NCI-H226 (cell line): ENCODE measurements at places on chromosomes 2 and 18.

DNA sequence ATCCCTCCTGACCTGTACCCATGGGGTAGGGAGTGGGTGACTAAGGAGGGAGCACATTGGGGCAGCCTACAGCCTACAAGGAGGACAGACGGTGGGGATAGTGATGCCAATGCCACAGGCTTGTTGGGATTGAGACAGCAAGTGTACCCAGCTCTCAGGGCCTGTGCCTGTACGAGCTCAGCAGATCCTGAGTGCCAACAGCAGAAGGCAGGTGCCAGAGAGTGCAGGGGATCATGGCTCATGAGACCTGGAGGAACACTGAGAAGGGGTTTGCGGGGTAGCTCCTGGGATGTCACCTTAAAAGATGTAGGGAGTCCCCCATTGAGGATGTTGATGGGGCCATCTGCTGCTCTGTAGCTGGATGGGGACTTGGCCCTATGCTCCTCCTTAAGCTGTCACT lies 10.3 kb upstream of the SNED1 start:
- DNase-seq: no peak

- DNase-seq: no peak
These were observed 219.2 kb downstream of the FHOD3 start for GRCh38 chr18:36516726-36517125.

DNA sequence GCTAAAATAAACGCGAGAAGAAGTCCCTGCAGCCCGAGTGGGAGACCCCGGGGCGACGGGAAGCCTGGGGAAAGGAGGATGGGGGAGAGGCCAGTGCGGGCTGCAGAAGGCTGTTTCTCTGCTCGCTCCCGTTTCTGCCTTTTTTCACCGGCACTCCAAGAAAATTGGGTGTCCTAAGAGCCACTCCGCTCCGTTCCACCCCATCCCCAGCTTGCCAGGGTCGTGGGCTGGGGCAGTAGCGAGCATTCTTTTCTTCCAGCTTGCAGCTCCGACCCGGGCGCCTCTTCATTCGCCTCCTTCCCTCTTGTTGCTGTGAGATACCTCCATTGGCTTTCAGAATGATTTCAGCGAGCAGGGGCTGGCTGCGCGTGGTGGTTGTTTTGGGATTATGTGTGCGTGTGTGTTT lies 1.1 kb downstream of the HOXD3 start:
- DNase-seq: no peak

GRCh38 chr18:30917651-30918050 lies 124.9 kb downstream of the DSC3 start:
- DNase-seq: no peak

DNA sequence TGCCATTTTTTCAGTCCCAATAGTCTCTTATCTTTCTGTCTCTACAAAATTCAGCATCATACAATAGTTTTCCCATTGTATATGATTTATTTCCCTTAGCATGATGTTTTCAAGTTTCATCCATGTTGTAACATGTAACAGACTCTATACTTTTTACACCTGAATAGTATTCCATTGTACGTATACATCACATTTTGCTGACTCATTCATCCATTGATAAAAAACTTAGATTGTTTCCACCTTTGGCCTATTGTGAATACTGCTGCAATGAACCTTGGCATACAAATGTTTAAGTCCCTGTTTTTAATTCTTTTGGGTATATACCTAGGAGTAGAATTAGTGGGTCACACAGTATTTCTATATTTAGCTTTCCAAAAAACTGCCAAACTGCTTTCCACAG lies 349.3 kb upstream of the CDH2 start:
- DNase-seq: no peak

GRCh38 chr18:76455003-76455676 lies 39.9 kb downstream of the ZNF516 start:
- no peak for DNase-seq

- DNase-seq: no peak
These were observed 496.7 kb upstream of the MYT1L start for GRCh38 chr2:2827761-2828221.

DNA sequence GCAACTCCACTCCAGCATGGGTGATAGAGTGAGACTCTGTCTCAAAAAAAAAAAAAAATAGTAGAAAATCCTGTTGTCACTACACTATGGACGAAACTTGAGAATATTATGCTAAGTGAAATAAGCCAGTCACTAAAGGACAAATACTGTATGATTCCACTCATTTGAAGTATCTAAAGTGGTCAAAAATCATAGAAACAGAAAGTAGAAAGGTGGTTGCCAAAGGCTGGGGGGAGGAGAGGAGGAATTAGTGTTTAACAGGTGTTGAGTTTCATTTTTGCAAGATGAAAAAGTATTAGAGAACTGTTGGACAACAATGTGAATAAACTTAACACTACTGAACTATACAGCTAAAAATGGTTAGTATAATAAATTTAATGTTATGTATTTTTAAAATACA lies 18.8 kb upstream of the RMP24 start:
- DNase-seq: no peak

DNA sequence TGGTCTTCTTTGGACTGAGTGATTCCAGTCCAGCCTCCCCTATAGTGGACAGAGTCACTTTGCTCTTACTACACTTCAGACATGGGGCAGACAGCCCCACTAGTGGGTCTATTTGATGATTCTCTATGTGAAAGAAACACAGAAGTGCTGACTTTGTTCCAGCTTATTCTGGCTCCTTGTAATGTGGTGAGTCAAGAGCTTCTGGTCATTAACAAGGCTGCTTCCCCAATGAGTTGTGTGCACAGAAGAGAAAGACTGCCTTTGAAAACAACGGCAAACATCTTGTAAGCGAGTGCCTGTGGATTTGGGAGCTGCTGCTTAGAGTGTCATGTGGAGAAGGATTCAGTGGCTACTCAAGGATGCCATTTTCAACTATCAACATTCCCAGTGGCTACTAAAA lies 39.1 kb downstream of the RMC1 start:
- no peak for DNase-seq

- no peak for DNase-seq
These were observed 122.1 kb upstream of the SALL3 start for GRCh38 chr18:78857314-78858150.

DNA sequence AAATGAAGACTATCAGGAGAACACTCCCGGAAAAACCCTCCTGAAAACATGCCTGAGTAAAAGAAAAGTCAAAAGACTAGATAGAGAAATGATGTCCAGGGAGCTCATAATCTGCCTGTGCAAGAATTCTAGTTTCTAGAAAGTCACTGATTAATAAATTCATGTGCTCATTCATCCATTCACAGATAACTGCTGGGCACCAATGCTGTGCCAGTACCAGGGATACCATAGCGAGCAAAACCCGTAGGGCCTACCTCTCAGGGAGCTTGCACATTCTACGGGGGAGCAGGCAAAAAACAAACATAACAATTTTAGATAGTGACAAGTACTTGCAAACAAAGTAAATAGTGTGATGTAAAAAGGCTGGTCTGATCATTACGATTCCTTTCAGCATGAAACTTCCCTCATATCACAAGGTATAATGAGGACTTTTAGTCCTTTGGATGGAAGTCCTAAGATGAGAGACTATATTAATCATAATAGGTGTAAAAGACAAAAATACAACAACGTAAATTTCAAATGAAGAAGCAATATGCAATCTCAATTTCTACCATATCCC lies 289.9 kb downstream of the AFF3 start:
- DNase-seq: no peak

GRCh38 chr18:58716060-58716756 lies 44.9 kb downstream of the MALT1 start:
- DNase-seq: no peak

DNA sequence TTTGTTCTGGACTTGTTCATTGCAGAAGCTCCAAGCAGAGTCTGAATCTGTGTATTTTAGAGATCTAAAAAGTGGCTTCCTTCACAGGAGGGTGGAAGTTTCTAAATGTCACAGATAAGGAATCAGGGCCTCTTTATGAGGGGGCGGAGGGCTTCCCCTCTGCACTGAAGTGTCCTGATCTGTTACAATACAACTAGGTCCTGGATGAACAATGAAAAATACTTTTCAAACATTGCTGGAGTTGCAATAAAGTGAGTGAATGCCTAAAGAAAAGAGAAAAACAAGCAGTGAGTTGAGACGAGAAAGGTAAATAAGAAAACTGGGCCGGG lies 179.3 kb upstream of the HDAC4 start:
- DNase-seq: no peak

DNA sequence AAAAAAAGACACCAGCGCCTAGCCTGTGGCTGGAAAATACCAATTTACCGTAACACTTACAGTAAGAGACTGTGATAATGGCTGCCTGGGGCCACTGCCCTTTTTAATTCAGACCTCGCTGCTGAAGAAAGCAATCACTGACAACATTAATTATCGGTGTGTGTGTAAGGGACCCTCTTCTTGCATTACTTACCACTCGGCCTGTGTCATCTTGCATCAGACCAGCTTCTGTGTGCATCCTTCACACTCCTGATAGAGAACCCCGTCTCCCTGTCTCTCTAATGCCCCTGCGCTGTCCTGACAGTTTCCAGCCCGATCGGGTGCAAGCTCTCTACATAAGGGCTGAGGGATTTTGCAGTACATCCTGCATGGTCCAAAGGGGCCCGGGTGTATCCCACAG lies 124.4 kb downstream of the ZNF516 start:
- DNase-seq: no peak

DNA sequence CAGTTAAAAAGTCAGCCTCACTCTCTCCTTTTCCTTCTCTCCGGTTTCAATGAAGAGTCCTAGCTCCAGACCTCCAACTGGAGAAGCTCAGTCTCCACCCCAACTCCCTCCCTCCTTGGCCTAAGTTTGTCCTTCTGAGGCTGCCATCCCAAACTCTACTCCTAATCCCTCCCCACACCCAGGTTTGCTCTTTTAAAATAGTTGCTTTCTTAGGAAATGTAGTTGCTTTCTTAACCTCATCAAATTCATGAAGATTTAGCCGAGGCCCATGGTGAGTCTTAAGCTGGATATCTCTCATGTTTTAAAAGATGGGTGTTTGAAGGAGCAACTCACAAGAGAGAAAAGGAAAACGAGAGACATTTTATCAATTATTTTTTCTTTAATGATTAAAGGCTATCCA lies 937 bp upstream of the LANCL1 start:
- no peak for DNase-seq

- DNase-seq: no peak
These were observed 18.3 kb downstream of the FIGN start for GRCh38 chr2:163717515-163717914.

GRCh38 chr18:78974115-78974761 lies 5.4 kb upstream of the SALL3 start:
- no peak for DNase-seq

DNA sequence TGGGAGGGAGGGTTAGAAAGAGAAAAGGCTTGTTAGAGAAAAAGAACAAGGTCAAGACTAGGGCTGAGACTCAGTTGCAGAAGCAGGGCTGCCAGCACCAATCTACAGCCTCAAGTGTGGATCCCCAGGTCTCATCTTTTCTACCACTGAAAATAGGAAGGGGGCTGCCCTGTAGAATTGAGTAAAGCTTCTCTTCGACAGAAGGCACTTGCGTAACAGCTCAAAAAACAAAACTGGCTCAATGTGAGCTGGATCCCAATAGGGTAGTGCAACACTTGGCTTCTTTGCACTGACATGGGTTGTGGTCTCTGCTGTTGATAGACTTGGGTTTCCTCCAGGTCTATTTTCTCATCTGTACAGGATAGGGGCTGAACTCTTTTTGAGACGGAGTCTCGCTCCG lies 1.8 kb upstream of the MPV17 start:
- DNase-seq: no peak

GRCh38 chr2:201546576-201546975 lies 95.0 kb downstream of the STRADB start:
- no peak for DNase-seq

DNA sequence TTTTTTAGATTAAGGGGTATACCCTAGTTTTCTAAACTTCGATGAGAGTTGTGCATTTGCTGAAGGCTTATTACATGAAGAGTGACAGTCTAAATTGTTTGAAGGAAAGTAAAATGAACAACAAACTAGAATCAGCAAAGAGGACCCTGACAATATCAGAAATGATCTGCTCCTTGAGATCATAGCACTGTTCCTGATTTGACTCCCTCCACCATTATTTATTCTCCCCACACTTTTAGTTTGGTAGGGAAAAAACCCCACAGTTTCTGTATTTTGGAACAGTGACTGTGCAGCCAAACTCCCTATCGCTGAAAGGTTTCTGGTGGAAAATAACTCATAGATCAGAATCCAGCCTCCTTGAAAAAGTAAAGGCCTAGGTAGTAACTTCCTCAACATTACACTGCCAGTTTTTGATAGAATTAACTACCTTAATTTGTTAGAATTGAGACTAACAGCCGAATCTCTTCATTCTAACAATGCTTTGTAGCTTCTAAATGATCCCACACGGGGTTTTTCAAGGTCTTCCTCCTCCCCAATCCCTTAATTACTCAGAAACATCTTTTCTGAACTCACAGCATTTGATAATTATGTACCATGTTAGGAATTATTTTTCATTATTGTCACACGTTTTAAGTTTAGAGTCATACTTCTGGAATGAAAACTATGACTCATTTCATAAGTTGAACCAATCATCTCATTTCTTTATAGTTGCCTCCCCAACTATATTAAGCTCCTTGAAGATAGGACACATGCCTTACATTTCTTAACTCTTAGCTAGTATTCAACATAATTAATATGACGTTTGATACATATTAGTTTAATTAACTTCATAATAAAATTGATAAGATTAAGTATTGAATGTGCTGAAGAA lies 2.9 kb downstream of the MYL12A start:
- DNase-seq: peak; percentile 79

- peak; percentile 68 for DNase-seq
These were observed 22.0 kb downstream of the KATNAL2 start for GRCh38 chr18:46939337-46939963.

- DNase-seq: no peak
These were observed 72.1 kb downstream of the WDSUB1 start for GRCh38 chr2:159214325-159214865.

DNA sequence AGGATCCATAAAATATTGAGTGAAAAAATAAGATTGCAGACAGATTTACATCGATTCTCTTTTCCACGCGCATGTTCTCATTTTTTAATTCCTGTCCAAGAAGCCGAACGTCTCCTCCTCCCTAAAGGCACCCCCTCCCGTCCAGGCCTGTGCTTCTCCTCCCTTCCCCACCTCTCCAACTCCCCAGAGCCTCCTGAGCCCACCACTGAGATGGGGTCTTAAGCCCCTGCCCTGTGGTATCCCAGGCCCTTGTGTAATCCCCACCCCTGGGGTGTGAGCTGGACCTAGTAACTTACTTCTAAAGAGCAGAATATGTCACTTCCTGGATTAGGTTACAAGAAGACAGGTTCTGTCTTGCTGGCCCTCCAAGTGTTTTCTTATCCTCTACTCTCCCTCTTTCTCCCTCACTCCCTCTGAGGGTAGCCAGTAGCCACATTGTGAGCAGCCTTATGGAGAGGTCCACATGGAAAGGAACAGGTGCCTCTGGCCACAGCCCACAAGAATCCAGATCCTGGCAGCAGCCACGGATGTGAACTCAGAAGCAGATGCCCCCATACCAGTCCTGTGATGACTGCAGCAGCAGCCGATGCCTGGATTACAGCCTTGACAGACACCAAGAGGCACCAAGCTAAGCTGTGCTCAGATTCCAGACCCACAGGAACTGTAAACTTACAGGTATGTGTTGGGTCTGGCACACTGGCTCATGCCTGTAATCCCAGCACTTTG lies 39.6 kb upstream of the OTOS start:
- no peak for DNase-seq

- DNase-seq: no peak
These were observed 29.1 kb downstream of the ALMS1 start for GRCh38 chr2:73414696-73415095.
